ENCODE measurements at places on chromosomes 13 and 19.

- DNase-seq: peak; percentile 30
Measured at GRCh38 chr19:42028304-42029216, 34.5 kb upstream of the ATP1A3 start.

GRCh38 chr13:113821847-113822246 lies 42.0 kb downstream of the GAS6 start:
- DNase-seq: no peak

GRCh38 chr19:30684613-30685012 lies 312.4 kb downstream of the ZNF536 start:
- DNase-seq: no peak

- peak; percentile 20 for DNase-seq
Measured at GRCh38 chr13:99646866-99647595, 145.8 kb downstream of the TM9SF2 start.

GRCh38 chr19:7535998-7536695 lies 630 bp downstream of the PNPLA6 start:
- no peak for DNase-seq

- DNase-seq: no peak
Measured at GRCh38 chr13:64165826-64166225, 2750.2 kb upstream of the PCDH20 start.

GRCh38 chr13:50365408-50366391 lies 350.5 kb downstream of the KCNRG start:
- no peak for DNase-seq

DNA sequence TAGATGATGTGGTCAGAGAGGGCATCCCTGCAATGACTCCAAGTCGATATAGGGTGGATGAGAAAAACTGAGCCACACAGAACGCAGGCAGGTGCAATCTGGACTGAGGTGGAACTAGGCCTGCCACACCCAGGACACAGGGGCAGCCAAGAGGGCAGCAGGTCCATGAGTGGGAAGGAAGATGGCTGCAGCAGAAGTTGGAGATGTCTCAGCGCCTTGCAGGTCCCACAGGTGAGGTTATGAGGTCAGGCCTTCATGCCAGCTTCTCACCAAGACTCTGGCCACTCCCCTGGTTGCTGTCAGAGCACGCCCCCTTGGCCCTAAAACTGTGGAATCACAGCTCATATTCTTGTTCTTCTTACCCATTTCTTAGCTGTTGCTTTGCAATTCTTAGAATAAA lies 147.7 kb upstream of the VSTM2B start:
- DNase-seq: no peak

DNA sequence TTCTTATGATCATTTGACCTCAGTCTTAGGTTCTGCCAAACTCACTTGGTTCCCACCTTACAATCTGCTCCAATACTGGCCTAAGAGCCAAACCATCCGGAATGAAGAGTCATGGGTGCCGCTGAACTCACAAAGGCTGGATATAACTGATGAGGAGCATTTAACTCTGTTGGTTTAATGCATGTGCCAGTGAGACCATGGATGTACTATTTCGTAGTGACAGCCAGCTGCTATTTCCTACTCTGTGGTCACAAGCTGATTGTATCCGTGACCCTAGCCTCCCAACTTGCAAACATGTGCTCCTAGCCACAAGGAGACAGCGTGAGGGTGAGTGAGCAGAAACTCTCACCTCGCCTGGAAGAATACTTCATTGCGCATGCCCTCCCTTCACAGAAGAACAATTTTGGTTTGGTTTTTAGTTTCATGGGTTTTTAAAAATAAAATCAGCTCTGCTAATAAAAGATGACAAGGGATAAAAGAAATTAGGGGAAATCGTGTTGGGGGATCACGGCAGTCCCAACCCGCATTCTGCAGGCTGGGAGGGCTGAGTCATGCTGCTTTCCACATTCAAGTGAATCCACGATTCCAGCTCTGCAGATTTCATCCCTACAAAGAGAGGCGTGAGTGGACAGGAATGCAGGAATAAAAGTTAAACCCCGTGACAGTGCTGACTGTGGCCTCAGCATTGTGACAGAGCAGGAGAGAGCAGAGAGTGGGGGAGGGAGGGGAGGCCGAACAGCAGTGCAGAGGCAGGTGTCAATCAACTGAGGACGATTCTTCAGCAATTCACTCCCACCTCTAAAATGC lies 66.8 kb upstream of the RAP2A start:
- peak; percentile 33 for DNase-seq

DNA sequence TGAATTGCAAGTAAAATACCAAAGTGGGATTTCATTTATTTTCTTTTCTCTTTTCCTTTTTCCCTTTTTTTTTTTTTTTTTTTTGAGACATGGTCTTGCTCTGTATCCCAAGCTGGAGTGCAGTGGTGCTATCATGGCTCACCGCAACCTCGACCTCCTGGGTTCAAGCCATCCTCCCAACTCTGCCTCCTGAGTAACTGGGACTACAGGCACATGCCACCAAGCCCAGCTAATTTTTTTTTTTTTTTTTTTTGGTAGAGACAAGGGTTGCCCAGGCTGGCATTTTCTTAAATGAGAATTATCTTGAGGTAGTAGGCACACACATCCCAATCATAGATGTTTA lies 68.5 kb upstream of the GPR183 start:
- no peak for DNase-seq

- DNase-seq: no peak
Measured at GRCh38 chr19:51637362-51637978, 7.3 kb upstream of the SIGLEC5 start.

DNA sequence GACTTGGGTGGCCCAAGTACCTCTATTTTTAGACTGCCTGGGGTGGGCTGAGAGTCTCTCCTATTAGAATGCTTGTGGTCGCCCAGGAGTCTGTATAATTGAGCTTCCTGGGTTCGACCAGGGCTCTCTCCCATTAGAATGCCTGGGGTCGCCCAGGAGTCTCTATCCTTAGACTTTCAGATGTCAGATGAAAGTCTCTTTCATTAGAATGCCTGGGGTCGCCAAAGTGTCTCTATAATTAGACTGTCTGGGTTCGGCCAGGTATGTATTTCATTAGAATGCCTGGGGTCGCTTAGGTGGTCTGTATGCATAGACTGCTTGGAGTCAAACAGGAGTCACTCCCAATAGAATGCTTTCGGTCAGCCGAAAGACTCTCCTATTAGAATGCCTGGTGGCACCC lies 1471.7 kb downstream of the UQCRFS1 start:
- DNase-seq: no peak

DNA sequence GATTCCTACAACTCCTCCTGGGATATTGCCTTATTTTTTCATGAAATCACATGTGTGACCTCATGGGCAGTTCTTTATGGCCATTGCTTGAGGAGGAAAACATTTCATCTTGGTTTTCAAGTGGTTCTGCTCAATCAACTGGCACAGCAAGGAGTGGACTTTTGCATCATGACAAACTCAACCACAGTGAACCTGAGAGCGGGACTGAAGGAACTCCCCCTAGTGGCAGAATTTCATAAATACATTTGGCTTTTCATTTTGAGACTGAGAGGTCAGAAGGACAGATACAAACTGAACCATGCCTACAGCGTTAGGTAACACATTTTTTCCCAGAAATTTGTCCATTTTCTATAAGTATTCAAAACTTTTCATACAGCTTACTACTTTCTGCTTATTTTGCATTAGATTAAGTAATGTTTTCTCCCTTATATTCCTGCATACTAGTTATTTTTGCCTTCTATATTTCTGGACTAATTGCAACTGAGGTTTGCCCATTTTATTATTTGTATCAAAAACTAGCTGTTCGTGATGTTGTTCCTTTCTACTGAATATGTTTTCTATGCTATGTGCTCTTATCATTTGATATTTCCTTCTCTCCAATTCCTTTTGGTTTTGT lies 13.4 kb upstream of the SIGLEC12 start:
- DNase-seq: peak; percentile 52

DNA sequence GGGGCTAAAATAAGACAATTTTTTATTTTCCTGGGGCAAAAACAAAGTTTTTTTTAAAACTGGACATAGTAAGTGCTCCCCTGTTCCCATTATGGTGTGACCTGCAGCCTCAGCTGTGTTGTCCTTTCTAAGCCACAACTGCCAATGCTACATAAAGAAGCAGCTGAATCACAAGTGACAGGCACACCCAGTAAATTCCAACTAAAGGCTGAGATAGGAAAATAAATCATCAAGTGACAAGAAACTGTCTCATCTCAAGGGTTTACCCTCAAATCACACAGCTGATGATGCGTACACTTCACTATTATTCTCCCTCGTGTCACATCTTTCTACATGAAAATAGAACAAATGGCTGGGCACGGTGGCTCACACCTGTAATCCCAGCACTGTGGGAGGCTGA lies 28.7 kb downstream of the STK24 start:
- no peak for DNase-seq

GRCh38 chr13:46182491-46182877 lies 507 bp upstream of the LCP1 start:
- no peak for DNase-seq

- DNase-seq: no peak
Measured at GRCh38 chr19:58305932-58306323, 751 bp downstream of the ERVK3-1 start.

DNA sequence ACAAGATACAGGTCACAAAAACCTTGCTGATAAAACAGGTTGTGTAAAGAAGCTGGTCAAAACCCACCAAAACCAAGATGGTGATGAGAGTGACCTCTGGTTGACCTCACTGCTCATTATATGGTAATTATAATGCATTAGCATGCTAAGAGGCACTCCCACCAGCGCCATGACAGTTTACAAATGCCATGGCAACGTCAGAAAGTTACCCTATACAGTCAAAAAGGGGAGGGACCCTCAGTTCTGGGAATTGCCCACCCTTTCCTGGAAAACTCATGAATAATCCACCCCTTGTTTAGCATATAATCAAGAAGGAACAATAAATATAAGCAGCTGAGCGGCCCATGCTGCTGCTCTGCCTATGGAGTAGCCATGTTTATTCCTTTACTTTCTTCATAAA lies 434.1 kb downstream of the ZNF536 start:
- DNase-seq: no peak

DNA sequence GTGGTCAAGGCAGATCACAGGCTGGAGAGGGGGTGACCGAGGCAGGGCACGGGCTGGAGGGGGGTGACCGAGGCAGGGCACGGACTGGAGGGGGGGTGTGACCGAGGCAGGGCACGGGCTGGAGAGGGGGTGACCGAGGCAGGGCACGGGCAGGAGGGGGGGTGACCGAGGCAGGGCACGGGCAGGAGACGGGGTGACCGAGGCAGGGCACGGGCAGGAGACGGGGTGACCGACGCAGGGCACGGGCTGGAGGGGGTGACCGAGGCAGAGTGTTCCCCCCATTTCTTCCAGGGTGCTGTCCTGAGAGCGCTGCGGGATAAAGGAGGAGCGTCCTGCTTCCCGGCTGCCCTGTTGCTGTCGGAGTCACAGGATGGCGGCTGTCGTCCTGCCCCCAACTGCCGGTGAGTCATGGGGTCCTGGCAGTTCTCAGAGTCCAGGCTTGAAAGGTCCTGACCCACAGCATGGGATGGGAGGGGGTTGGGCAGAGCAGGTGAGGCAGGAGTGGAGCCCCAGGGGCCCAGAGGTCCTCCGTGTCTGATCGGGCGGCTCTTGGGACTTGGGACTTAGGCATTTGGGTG lies 5.3 kb downstream of the ZNF557 start:
- DNase-seq: no peak

- DNase-seq: no peak
Measured at GRCh38 chr19:29491491-29491890, 34.3 kb upstream of the VSTM2B start.

- DNase-seq: no peak
Measured at GRCh38 chr13:30111810-30112209, 195.5 kb downstream of the KATNAL1 start.

DNA sequence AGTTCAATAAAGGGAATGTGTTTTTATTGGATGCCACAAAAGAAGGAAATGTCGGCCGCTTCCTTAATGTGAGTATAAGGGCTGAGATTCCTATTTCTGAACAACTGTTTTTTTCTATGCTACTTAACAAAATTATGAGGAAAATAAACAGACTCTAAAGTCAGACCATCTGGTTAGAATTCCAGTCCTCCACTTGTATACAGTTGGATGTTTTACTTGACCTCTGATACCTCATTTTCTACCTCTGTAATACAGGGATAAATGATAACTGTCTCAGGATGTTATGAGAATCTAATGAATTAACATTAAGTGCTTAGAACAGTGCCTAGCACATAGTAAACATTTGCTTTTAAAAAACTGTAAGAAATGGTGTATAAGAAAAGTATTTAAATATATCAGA lies 7.2 kb upstream of the PHF11 start:
- no peak for DNase-seq

GRCh38 chr19:46529622-46530451 lies 34.2 kb upstream of the PNMA8B start:
- peak; percentile 79 for DNase-seq

DNA sequence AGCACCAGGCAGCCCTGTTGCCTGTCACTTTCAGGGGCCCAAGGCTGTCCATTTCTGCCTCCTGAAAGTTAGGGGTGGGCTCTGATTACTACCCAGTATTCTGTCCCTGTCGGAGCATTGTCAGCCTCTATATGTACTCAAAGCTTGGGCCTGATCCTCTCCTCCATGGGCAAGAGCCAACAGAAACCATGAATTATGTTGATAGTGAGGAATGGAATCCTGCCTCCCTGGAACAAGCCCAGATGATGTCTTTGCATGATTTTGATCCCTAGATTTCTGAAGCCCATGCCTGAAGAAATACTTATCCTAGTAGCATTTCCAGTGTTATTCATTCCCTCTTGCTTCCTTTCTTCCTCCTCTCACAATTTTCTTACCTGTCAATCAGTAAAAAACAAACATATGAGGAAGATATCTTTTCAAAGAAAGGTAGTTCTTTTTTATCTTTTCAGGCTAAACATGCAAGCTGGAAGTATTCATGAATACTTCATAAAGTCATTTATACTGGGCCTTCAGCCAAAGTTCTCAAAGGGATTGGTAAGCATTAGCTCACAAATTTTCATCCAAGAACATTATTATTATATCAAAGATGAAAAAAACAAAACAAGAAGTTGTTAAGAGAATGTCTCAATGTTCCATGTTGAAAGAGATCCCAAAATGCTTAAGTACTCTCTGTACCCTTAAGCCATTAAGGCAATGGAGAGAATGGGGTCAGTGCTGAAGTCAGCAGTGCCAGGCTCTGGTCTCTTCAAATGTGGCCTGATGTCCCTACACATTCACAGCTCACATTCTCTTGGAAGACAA lies 171.7 kb downstream of the NHLRC3 start:
- no peak for DNase-seq

- no peak for DNase-seq
Measured at GRCh38 chr19:38679839-38680238, 32.4 kb downstream of the ACTN4 start.

DNA sequence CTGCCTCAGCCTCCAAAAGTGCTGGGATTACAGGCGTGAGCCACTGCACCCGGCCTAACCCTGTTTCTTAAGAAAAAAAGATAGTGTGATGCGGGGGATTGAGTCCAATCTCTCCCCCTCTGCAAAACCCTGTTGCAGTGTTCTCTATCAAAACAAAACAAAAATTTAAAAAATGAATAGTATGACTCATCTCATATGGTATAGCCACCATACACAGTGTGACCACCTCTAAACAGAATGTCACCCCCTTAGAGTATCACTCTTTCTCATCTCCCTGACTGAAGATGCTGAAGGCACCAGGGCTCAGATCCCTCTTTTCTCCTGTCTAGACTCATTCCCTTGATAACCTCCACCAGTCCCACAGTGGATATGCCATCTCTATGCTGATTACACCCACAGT lies 6.8 kb upstream of the ERF start:
- DNase-seq: no peak

GRCh38 chr19:53642381-53643099 lies 10.7 kb downstream of the DPRX start:
- no peak for DNase-seq

GRCh38 chr19:32168606-32169005 lies 176.8 kb upstream of the ZNF507 start:
- no peak for DNase-seq

Data from retina (tissue), 1 donor.